Activated gamma-delta T cell (primary cell): ENCODE measurements at places on chromosomes 3 and 15.

GRCh38 chr15:40293905-40294895 lies 11.3 kb upstream of the ANKRD63 start:
- DNase-seq: no peak

- no peak for DNase-seq
These were observed 166.9 kb upstream of the UMPS start for GRCh38 chr3:124563376-124563775.

- no peak for DNase-seq
These were observed 27.9 kb upstream of the NTRK3 start for GRCh38 chr15:88284318-88284998.

DNA sequence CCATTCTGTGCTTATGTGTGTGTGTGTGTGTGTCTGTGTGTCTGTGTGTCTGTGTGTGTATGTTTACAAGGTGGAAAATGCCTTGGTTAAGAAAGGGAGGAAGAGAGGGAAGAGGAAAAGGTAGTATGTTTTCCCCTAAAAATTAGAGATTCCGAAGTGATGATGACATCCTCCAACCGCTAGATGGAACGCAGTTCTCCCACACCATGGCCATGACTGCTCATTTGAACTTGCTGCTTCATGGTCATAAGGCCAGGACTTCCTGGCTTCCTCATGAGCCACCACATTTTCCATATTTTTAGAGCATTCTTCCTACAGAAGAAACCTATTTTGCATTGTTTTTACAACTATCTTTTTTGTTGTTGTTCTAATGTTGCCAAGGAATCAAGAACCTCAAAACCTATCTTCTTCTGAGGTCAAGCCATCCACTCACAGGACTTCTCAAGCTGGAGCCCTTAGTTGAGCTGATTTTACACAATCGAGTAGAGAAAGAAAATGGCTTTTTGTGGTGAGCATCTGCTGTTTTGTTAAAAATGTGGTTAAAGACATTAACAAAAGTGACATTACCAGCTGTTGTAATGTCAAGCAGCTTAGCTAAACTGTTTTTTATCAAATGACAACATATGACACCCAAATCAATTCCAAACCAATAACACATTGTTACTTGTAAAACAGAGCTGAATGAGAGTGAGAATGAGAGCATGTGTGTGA lies 1091.0 kb downstream of the FHIT start:
- DNase-seq: no peak

DNA sequence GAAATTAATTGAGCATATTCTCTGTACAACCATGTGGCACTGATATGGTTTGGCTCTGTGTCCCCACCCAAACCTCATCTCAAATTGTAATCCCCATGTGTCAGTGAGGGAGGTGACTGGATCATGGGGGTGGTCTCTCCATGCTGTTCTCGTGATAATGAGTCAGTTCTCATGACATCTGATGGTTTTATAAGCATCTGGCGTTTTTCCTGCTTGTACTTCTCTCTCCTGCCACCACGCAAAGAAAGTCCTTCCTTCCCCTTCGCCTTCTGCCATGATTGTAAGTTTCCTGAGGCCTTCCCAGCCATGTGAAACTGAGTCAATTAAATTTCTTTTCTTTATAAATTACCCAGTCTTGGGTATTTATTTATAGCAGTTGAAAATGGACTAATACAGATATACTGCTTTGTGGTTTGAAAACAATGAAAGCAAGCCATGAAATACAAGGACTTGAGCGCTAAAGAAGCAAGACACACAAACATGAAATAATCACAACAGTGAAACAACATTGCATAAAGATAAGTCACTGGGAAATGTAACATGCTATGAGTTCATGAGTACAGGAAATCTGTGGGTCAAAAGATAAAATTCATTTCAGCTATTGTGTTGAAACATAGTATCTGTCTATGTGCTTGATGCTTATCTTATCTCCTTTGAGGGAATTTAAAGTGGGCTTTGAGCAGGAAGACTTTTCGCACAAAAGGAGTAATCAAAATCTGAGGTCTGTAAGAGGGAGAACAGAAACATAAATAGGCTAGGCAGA lies 288.7 kb downstream of the GBE1 start:
- DNase-seq: no peak

DNA sequence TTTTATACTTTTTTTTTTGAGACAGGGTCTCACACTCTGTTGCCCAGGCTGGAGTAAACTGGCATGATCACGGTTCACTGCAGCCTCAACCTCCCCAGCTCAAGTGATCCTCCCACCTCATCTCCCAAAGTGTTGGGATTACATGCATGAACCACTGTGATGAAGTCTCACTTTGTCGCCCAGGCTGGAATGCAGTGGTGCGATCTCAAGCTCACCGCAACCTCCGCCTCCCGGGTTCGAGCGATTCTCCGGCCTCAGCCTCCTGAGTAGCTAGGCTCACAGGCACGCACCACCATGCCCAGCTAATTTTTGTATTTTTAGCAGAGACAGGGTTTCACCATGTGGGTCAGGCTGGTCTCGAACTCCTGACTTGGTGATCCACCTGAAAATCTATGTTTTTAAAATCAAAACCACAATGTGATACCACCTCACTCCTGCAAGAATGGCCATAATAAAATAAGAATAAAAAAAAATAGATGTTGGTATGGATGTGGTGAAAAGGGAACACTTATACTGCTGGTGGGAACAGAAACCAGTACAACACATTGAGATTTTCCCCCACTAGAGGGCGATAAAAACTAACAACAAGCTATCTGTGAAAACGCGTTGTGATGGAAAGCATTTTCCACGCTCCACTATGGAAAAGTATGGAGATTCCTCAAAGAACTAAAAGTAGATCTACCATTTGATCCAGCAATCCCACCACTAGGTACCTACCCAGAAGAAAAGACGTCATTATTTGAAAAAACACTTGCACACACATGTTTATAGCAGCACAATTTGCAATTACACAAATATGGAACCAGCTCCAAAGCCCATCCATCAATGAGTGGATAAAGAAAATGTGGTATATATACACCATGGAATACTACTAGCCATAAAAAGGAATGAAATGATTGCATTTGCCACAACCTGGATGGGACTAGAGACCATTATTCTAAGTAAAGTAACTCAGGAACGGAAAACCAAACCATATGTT lies 26.8 kb upstream of the OCA2 start:
- no peak for DNase-seq

- DNase-seq: no peak
These were observed 298.9 kb upstream of the NR2F2 start for GRCh38 chr15:96031426-96032110.
